KBM-7 (cell line): ENCODE measurements at places on chromosomes 1 and 21.
A peak's percentile ranks its signal among the peaks of the same experiment; 100 is the strongest.

DNA sequence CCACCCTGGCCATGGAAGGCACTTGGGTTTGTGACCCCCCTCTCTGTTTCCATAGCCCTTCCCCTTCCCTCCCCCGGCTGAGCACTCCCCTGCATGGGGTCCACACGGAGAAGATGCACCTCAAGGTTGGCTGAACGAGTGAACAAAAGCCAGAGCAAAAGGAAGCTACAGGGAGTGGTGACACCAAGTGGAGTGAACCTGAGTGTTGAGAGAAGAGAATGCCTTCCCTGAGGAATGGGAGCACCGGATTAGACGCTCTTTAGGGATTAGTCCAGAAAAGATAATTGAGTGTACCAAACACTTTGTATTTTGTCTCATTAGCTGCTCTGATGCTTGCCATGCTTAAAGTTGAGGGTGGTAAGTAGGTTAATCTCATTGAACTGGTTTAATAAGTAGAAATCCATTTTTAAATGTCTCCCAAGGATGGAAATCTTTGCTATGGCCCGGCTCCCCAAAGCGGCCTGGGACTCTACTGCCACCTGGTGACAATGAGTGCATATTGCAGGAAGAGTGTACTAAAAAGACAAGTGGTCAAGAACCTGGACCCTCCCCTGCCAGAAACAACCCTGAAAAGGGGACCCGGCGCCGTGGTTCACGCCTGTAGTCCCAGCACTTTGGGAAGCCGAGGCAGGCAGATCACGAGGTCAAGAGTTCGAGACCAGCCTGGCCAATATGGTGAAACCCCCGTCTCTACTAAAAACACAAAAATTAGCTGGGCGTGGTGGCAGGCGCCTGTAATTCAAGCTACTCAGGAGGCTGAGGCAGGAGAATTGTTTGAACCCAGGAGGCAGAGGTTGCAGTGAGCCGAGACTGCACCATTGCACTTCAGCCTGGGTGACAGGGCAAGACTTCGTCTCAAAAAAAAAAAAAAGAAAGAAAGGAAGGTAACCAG lies 150.6 kb upstream of the ZC3H12A start:
- DNase-seq: peak; percentile 48

DNA sequence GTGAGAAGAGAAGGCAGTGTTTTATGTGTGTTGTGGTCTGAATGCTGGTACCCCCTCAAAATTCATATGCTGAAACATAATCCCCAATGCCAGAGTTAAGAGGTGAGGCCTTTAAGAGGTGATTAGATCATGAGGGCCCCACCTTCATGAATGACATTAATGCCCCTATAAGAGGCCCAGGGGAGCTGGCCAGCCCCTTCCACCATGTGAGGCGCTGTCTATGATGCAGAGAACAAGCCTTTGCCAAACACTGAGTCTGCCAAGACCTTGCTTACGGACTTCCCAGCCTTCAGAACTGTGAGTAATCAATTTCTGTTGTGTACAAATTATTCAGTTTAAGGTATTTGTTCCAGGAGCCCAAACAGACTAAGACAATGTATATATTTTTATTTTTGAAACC lies 20.2 kb downstream of the CAPZB start:
- DNase-seq: no peak

- no peak for DNase-seq
Observed at GRCh38 chr1:27886353-27886679, 14.0 kb downstream of the THEMIS2 start.

- no peak for DNase-seq
Observed at GRCh38 chr1:159296706-159297375, 5.3 kb upstream of the FCER1A start.

DNA sequence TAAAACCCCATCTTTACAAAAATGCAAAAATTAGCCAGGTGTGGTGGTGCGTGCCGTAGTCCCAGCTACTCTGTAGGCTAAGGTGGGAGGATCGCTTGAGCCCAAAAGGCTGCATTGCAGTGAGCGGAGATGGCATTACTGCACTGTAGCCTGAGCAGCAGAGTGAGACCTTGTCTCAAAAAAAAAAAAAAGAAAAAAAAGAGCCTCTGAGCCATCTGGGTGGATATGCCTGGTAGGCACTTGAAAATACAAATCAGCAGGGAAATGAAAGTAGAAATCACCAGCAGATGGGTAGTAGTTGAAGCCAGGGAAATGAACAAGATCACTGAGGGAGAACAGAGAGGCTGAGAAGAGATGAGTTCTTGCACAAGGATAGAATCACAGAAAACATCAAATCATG lies 131.0 kb upstream of the HMCN1 start:
- no peak for DNase-seq

DNA sequence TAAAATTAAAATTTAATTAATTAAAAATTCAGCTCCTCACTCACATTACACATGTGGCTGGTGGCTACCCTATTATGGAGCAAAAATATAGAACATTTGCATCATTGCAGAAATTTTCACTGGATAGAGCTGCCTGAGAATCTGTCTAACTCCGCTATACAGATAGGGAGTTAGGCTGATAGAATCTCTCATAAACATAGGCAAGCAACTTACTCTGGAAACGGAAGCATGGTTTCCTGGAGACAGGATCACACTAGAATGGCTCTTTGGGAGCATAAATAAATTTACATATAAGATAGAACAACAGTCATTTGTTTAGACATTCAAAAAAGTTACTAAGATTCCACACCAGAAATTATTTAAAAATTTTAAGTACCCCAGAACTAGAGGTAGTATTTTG lies 12.2 kb upstream of the LAMC2 start:
- DNase-seq: no peak

DNA sequence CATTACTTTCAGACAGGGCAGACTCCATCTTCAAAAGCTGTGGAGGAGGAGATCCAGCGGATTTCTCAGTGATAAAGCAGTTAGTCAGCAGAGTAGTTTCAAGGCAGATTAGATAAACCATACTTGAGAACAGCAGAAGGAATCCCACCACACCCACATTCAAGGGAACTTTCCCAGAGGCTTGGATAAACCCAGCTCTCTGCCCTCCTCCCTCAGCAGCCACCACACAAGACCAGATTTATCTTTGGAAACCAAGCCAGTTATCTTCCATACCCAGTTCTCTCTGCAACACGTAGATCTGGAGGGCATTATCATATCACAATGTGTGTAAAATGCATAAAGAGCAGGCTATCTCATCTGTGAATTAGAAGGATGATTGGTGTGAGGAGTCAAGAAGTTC lies 40.2 kb downstream of the GFI1 start:
- DNase-seq: no peak

DNA sequence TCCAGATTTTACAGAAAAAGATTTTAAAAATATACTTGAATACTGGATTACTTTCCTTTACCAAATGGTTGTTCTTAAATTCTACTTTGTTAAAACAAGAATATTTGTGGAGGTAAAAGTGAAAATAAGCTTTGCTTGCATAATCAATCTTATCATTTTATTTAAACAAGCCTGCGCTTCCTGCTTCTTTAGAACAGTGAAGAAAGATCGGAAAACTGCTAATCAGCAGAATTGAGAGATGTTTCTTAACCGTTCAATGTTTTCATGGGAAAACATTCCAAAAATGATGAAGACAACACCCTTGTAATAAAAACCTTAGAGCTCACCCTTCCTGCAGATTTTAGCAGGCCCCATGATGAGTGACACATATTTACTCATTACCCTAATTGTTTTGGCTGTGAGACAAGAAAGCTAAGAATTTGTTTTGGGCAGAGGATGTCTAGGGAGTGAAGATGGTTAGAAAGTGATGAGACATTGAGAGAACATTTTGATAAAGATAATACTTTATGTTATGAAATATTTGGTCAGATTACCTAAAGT lies 72.6 kb downstream of the TPR start:
- no peak for DNase-seq

- DNase-seq: no peak
Observed at GRCh38 chr21:28604946-28605537, 387.6 kb downstream of the LTN1 start.

GRCh38 chr1:206839857-206840256 lies 25.6 kb upstream of the IL20 start:
- no peak for DNase-seq

GRCh38 chr1:30048905-30049304 lies 674.5 kb downstream of the MATN1 start:
- DNase-seq: no peak

DNA sequence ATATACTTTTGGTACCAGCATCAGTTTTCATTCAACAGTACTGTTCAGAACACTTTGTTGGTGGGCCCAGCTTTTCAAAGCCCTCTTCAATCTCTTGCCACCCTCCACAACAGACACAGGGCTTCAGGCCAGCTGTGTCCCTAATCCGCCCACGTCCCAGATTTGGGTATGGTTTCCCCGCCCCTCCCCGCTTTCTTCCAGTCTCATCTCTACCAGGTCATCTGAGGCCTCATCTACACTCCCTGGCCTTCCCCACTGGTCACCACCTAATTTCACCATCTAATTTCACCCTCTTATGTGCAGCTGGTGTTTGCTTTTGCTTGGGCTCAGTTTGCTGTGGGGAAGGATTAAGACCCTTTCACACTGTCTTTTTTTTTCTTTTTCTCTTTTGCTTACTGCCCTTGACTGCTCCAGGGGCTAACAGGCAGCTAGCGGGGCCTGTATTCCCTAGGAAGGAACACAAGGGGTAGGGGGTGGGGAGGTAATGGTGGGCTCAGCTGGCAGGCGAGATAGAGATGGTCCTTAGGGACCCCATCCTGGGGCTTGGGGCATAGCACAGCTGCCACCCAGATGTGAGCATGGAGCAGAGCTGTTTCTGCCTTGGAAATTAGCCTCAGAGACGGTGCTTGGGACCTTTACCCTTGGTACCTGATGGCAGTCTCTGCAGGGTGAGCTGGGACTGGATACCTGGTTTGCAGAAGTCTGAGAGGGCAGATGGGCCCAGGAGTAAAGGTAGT lies 3.8 kb upstream of the EPB41 start:
- DNase-seq: no peak

DNA sequence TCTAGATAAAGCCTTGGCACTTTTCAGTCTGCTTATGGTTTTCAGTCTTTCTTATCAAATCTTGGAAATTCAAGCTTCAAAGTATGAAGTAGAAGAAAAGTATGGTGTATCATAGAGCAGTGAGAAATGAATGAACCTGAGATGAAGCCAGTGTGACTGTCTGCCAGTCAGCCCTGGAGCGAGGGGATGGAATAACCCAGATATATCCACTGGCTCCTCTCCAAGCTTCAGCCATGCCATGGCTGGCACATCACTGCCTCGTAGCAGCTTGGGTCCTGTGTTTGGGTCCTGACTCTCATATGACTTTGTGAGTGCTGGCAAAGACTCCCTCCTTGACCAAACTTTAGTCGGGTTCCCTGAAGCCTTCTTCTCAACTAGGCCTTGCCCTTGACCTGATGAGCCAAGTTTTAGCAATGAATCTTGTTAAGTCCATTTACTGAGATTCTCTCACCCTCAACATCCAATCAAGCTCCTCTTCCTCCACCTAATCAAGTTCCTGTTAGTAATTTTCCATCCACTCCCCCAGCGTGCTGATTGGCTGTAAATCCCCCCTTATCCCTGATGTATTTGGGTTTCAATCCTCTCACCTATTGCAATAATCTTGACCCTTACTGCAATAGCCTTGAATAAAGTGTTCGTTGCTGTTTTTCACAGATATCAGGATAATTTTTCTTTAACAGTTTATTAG lies 62.5 kb upstream of the PRDX6 start:
- no peak for DNase-seq

GRCh38 chr1:18936814-18937481 lies 19.5 kb downstream of the IFFO2 start:
- no peak for DNase-seq

DNA sequence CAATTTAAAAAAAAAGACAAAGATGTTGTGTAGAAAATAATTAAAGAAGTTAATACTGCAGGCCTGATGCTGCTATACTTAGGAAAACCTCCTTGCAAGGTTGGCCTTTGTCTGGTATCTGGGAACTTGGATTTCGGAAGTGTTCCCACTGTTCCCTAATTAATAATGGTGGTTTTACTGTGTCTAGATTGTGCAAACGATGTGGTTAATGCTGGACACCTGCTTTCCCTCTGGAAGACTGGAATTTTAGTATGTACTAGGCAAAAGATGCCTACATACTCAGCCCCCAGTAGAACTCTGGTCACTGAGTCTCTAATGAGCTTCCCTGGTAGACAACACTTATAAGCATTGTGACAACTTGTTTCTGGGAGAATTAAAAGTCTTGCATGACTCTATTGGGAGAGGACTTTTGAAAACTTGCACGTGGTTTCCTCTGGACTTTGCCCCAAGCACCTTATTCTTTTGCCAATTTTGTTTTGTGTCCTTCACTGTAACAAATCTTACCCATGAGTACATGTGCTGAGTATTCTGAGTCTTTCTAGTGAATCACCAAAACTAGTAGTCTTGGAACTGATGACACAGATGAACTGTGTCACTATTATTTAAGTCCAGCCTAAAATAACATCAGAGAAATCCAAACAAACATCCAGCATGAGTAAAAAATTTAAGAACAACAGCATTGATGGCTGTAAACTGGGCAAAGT lies 40.4 kb downstream of the LIN9 start:
- DNase-seq: no peak

- DNase-seq: no peak
Observed at GRCh38 chr21:8988696-8989095, 1532.7 kb upstream of the TPTE start.

DNA sequence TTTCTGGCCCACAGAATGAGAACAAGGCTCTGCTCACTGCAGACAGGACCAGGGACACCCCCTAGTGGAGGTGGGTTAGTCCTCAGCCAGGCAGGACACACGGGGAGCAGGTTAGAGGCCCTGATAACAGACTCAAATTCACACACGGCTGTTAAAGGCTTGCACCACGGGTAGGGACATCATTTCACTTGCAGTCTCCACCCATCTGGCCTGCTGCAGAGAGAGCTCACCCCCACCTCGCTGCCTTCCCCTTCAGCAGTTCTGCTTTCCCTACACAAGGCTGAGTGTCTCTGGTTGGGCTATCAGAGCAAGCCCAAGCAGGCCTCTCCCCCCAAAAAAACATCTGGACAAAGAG lies 20.6 kb downstream of the MEF2D start:
- DNase-seq: no peak

- no peak for DNase-seq
Observed at GRCh38 chr21:33359446-33359845, 34.7 kb downstream of the IFNAR1 start.

- DNase-seq: peak; percentile 59
Observed at GRCh38 chr1:19479351-19480120, 5.8 kb downstream of the CAPZB start.
